HT1080 (cell line): ENCODE measurements at places on chromosomes 11 and 22. TPM values are rescaled to one million over a fixed set of nuclear protein-coding genes. Genes with fewer than 3 reads are reported as not detected.

The PKNOX2 gene
- 0.10 TPM in 1 of 2 replicates, not detected in the other for total RNA-seq

The OR52I1 gene
- not detected in 2 replicates for total RNA-seq

The OR2AG2 gene
- not detected in 2 replicates for total RNA-seq

The LRP5 gene
- 13.1 and 20.8 TPM in 2 replicates for total RNA-seq

The GPR83 gene
- 0.05 TPM in 1 of 2 replicates, not detected in the other for total RNA-seq

The CRELD2 gene
- total RNA-seq = 38.7 and 53.1 TPM in 2 replicates

The MYO18B gene
- 1.9 and 2.3 TPM in 2 replicates for total RNA-seq

The LRRC32 gene
- 0.06 and 0.17 TPM in 2 replicates for total RNA-seq

The CTSD gene
- 178 and 212 TPM in 2 replicates for total RNA-seq

The C1QTNF5 gene
- 0.96 and 1.8 TPM in 2 replicates for total RNA-seq

The TBX1 gene
- 0.14 and 0.17 TPM in 2 replicates for total RNA-seq

The OR51I1 gene
- 2.9 and 3.1 TPM in 2 replicates for total RNA-seq

The GGTLC2 gene
- not detected in 2 replicates for total RNA-seq

The SEC14L6 gene
- not detected in 2 replicates for total RNA-seq

The GP1BB gene
- not detected in 2 replicates for total RNA-seq

The FXYD2 gene
- not detected in 2 replicates for total RNA-seq

The RIBC2 gene
- 1.1 and 1.2 TPM in 2 replicates for total RNA-seq
